Endothelial cell (in vitro differentiated cells): ENCODE measurements at places on chromosomes 5 and 9.

DNA sequence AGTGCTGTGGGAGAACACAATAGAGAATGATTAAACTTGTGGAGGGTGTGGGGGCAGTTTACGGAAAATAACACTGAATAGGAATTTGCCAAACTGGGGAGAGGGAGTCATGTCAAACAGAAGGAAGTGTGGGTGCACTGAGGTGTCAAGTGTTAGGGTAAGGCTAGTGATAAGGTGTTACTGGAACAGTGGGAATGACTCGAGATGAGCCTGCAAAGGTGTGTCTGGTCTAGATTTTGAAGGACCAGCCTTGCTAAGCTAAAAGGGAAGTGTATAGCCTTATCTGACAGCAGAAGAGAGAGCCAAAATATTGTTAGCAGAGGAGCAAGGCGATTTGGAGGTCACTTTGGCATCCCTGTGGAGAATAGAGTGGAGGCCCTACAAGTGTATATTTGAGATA lies 4.2 kb downstream of the CNOT6 start:
- DNase-seq, result no peak

DNA sequence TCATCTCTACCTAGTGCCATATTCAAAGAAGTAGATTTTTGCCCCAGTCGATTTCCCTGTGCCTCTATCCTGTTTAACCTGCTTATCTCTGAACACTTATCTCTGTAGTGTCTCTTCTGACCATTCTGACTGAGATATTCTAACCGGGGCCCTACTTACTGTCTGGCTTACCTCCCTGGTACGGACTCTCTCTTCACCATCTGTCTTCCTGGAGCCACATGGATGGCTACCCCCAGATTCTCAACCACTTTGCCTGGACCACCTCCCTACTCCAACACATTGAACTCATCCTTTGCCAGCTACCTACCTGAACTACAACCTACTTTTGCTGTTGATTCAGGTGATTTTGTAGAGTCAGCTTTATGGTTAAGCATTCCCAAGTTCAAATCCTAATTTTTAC lies 397.4 kb upstream of the SLC24A2 start:
- DNase-seq, result no peak

GRCh38 chr9:3863111-3863528 lies 337.3 kb upstream of the RFX3 start:
- DNase-seq, result no peak

- no peak for DNase-seq
These were observed 139.7 kb downstream of the GABBR2 start for GRCh38 chr9:98568909-98569469.

DNA sequence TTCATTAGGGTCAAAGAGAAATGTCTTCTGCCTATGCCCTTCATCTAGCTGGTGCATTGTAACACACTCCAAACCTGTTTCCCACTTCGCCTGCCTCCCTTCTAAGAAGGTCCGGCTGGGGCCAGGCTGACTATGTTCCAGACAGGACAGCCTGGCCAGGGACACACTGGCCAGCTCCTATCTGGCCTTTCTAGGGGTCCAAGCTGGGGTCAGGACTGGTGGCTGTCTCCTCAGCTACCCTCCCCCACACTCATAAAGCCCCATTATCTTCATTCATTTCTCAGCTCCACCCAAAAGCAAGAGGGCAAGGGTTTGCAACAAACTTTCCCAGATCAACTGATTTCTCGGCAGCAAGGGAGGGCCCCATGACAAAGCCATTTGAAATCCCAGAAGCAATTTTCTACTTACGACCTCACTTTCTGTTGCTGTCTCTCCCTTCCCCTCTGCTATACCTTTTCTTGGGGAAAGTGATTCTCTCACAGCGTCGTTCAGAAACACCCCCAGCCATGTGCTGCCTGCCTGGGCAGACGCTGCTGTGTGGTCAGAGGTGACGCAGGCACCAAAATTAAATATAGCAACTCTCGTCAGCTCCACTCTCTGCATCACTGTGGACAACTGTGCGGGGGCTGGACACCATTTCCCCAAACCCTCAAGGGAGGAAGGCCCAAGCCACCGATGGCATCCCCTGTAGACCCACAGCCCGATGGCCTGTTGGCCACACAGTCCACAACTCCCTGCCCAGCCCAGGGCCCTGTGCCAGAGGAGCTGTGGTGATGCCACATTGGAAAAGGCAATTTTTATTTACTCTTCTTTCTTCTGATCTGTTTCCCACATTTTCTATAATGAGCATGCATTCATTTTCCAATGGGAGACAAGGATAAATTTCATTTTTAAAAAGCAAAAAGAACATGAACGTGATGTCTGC lies 6.1 kb downstream of the IL13 start:
- DNase-seq, result no peak

- no peak for DNase-seq
These were observed 196.2 kb upstream of the TUT7 start for GRCh38 chr9:86550401-86550800.

- no peak for DNase-seq
These were observed 13.8 kb downstream of the GSN start for GRCh38 chr9:121281614-121282276.

DNA sequence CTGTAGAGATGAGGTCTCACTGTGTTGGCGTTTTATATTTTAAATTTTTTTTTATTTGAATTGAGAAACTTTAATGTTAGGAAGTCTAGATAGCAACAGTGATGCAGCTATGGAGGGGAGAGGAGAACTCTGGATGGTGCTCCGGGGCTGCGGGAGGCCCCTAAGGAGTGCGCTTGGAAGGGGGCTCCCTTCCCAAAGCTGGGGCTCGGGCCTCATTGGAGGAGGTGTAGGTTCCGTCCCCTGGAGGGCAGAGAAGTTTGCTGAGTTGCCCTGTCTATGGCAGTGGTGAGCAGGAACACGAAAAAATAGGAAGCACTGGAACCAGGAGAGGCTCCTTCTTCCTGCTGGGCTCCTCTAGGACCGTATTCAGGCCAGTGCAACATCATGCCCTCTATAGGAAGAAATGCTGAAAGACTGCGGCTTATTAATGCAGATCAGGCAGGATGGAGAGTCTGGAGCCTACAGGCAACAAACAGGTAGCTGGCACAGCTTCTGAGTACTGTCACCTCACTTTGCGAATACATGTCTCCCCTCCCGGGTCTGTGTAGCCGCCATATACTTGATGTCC lies 16.1 kb downstream of the AHRR start:
- DNase-seq, result peak; percentile 43

DNA sequence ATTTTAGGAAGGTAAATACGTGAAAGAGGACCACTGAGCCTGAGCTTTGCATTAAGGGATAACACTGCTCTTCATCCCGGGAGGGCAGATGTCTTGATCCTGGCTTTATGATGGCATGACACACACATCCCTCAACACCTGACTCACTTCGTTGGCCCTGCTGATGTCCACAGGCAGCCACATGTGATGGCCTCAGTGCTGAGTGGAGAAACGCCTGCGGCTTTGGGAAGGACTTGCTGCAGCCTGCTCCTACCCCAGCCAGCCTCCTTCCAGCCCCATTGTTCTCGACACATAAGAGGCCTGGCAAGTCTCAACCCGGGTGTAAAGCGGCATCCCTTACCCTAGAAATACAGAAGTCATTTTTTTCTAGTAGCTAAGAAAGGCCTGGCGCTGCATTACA lies 169.0 kb downstream of the SYK start:
- DNase-seq, result no peak

- DNase-seq, result no peak
These were observed 50.6 kb downstream of the PTPN3 start for GRCh38 chr9:109447329-109448076.

DNA sequence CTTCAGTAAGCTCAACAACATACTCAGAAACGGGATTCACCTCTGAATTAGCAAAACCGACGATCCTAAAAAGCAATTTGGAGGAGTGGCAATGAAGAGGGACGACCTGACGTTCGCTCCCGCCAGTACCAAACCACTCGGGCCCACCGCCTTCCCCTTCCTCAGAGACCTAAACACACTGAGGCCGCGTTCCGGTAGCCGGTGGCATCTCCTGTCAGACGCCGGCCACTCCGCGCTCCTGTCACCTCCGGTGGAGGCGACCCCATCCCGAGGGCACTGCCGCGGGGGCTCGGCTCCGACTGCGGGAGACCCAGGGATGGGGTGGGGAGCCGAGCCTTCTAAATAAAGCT lies 617 bp downstream of the PPP6C start:
- peak; percentile 45 for DNase-seq

- DNase-seq, result no peak
These were observed 131.4 kb downstream of the CCDC192 start for GRCh38 chr5:127834554-127834953.

GRCh38 chr5:146185161-146185560 lies 2.7 kb upstream of the LARS1 start:
- DNase-seq, result no peak

- DNase-seq, result no peak
These were observed 122.8 kb upstream of the PUM3 start for GRCh38 chr9:2966565-2967300.

DNA sequence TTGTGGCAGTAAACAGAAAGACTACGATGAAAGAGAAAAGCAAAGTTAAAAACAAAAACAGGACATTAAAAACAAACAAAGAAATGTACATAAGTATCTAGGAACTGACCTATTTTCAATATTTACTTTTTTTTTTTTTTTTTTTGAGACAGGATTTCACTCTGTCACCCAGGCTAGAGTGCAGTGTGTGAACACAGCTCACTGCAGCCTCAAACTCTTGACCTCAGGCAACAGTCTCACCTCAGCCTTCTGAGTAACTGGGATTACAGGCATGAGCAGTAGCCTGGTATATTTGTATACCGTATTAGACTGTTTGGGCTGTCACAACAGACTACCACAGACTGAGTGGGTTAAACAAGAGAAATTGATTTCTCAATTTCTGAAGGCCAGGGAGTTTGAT lies 1189.1 kb downstream of the CDH9 start:
- no peak for DNase-seq

GRCh38 chr9:109013679-109014607 lies 644 bp upstream of the CTNNAL1 start:
- no peak for DNase-seq

- DNase-seq, result no peak
These were observed 6.3 kb downstream of the MTREX start for GRCh38 chr5:55313870-55314617.

GRCh38 chr5:126878634-126879033 lies 101.7 kb downstream of the LMNB1 start:
- DNase-seq, result no peak

DNA sequence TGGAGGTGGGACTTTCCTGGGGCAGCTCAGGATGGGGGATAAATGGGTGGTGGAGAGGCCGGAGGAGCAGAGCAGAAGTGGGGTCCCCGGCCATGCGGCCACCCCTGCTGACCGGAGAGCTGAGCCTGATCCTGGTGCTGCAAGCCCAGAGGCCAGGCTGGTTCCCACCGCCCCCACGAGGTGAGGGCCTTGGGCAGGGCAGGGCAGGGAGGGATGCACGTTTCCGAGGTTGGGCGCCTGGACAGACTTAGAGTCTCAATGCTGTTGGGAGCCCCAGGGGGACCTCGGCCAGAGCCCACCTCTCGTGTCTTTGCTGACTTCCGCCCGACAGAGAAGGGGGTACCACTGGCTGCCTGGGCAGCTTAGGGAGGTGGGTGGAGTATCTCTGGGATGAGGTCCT lies 5.5 kb downstream of the OBP2A start:
- DNase-seq, result no peak

- DNase-seq, result no peak
These were observed 72.1 kb upstream of the ATP10B start for GRCh38 chr5:160923936-160924710.

GRCh38 chr5:50320131-50320749 lies 120.8 kb downstream of the EMB start:
- no peak for DNase-seq

DNA sequence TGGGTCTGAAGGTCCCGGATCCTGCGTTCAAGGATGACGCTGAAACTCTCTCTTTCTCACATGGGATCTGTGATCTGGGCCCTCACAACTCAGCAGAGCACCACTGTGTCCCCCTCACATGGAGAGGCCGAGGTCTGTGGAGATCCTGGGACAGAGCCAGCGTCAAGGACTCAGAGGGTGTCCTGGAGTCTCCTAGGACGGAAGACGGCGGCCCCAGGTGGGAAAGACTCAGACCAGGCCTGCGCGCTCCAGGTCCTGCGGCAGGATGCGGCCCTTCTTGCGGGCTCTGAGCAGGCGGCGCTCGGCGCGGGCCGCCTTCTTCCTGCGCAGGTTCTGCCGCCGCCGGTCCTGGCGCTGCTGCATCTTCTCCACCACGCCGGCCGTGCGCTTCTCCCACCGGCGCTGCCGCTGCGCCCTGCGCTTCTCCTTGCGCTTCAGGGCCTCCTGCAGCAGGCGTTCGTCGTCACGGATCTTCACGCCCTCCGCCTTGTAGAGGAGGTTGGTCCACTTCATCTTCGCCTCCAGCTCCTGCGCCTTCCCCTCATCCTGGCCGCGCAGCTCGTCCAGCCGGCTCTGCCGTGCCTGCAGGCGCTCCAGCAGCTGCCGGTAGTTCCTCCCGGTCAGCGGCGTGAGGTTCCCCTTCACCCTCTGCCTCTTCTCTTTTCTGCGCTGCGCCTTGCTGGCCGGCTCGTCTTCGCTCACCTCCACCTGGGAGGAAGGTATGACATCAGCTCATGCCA lies 4.2 kb downstream of the SURF6 start:
- DNase-seq, result no peak

DNA sequence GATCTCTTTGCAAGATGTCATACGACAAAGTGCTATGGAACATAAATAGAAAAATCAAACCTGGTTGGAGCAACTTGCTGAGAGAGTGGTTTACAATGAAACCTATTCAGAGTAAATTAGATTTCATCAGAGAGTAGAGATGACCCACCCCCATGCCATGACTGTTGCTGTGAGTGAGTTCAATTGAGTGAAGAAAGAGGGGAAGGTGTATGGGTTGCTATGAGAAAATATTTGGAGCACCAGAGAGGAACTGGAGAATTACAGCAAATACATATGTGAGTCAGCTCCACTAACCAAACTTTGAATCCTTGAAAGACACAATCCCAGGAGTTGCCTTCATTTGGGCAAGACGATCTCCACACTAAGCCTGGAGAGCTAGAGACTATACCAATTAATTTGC lies 217.2 kb downstream of the RFX3 start:
- DNase-seq, result no peak

GRCh38 chr9:6658628-6659353 lies 13.3 kb upstream of the GLDC start:
- DNase-seq, result no peak

GRCh38 chr5:59104400-59105127 lies 521.7 kb downstream of the RAB3C start:
- DNase-seq, result no peak

DNA sequence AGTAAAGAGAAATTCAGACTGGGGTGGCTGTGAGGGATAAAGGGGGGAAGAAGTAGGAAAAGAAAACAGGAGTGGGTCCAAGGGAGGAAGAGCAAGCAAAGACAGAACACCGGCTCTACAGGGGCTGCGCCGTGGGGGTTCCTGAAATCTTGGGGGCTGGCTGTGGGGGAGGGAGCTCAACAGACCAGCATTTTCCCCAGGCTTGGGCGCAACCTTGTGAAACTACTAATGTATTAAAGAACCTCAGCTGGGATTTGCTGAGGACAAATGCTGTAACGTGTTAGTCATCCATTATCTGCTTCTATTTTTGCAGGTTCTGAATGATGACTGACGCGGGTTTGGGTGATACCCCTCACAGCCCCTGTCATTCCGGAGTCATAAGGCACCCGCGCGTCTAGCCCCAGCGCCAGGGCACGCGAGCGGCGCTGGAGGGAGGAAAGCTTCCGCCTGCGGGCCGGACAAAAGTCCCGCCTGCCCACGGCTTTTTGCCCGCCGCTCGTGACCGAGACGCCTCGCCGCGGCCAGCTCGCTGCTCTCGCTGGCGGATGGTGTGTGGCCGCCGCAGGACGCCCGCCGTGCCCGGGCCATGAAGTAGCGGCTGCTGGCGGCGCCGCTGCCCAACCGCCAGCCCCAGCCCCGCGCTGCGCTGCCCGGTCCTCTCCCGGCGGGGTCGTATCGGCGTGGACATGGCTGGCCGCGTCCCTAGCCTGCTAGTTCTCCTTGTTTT lies 110.6 kb downstream of the PAM start:
- DNase-seq, result peak; percentile 54
